ENCODE measurements at places on chromosomes 7 and 10. TPM values are rescaled to one million over a fixed set of nuclear protein-coding genes. Genes with fewer than 3 reads are reported as not detected.

The AFAP1L2 gene
- total RNA-seq = 3.4 TPM

The CALHM1 gene
- total RNA-seq = not detected

The SOSTDC1 gene
- not detected for total RNA-seq

The CLRN3 gene
- total RNA-seq = not detected

The FANK1 gene
- 4.8 TPM for total RNA-seq

The GIMAP6 gene
- 82.2 TPM for total RNA-seq

The SPDYE9 gene
- total RNA-seq = not detected

The DMTF1 gene
- 25.7 TPM for total RNA-seq

The VAX1 gene
- not detected for total RNA-seq

The ASAH2 gene
- 0.88 TPM for total RNA-seq

The ASB4 gene
- total RNA-seq = not detected

The MUC12 gene
- not detected for total RNA-seq

The ACTL6B gene
- total RNA-seq = not detected
